Caco-2 (cell line): ENCODE measurements at places on chromosomes 7 and 10.

GRCh38 chr7:3206771-3207191 lies 94.3 kb upstream of the SDK1 start:
- DNase-seq, result no peak

DNA sequence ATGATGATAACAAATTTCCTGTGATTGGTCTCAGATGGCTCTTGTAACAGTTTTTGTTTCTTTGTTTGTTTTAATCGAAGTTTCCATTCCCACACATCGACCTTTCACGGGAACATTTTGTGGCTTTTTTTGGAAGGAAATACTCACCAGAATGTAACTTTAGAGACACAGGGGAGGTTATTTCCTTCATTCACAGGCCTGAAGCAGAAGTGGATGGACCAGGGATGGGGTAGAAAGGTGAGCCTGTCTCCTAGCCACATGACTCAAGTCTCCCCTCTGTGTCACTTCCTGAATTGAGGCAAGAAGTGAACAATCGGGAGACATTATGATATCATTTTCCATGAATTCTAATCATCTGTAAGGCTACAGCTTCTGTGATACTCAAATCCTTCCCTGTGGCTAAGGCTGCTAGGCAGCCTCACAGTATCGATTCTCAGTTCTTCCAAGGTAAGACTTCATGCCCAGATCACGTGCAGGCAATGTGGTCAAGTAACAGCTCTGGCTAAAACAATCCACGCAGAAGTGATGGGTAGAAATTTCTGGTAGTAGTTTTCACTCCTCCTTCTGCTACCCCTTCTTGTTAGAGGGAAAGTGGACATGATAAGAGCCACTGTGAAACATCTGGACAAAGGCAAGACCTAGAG lies 203.9 kb upstream of the NEBL start:
- no peak for DNase-seq

GRCh38 chr10:132723330-132723970 lies 62.5 kb downstream of the NKX6-2 start:
- no peak for DNase-seq

DNA sequence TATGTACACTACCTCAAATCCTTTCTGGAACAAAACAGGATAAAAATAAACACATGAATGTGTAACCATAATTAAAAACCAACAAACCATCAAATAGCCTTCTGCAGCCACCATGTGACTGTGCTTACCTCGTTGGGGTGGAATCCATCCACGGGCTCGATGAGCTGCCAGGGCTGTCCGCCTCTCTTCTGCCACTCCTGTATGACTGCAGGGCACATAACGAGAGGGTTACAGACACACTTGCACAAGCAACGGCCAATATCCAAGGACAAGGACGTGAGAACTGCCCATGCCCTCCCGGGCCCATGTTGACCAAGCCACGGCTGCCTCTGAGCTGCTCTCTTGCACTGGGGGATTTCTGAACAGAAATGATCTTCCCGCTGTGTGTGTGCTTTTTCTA lies 132.2 kb downstream of the ANLN start:
- DNase-seq, result no peak

DNA sequence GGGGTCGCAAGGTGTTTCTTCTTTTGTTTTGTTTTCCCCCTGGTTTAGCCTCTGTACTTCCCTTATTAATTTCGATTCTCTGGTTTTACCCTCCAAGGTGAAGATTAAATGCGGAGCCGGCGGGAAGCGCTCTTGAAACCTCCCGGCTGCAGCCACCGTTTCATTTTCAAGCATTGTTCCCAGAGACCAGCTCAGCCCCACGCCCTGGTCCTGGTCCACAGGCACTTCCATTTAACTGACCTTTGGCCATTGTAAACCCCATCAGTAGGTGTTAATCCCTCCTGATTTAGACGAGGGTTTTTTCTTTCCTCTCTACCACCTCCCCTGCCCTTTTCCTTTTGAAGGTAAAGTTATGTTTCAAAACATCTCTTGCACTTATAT lies 39.2 kb upstream of the ENO4 start:
- DNase-seq, result no peak

DNA sequence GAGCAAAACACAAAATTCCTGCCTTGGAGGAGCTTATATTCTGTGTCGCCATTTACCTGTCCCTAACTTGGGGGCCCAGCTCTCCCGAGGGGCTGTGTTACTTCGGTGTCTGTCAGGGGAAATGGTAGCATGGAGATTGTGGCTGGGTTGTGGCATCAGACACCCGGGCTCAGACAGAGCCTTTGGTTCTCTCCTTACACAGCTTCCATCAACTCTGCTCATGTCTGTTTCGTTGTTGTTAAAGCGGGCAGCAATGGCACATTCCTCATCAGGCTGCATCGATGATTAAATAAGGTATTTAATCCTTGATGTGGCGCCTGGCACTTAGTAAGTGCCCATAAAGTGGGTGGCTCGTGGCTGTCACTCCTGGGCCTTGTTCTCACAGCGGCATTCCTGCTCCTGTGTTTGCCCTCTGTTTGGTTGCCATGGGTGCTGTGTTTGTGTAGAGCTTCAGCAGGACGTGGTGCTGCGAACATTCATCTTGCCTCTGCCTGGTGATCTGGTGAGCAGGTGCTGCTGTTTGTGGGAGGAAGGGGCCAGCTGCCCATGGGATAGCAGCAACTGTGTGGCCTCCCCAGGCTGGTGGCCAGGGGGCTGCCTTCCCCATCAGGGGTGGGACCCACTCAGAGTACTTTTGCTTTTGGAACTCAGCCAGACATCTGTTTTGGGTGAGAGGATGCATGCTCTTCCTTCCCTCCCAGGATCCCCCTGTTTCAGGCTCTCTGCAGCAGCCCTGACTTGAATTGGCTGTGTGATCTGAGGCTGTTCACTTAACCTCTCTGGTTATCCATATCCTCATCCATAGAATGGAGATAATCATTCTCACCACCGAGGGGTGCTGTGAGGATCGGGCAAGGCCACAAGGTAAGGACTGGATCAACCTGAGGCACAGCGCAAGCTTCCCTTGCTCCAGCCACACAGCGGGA lies 207.2 kb upstream of the SVIL start:
- DNase-seq, result peak; percentile 79

DNA sequence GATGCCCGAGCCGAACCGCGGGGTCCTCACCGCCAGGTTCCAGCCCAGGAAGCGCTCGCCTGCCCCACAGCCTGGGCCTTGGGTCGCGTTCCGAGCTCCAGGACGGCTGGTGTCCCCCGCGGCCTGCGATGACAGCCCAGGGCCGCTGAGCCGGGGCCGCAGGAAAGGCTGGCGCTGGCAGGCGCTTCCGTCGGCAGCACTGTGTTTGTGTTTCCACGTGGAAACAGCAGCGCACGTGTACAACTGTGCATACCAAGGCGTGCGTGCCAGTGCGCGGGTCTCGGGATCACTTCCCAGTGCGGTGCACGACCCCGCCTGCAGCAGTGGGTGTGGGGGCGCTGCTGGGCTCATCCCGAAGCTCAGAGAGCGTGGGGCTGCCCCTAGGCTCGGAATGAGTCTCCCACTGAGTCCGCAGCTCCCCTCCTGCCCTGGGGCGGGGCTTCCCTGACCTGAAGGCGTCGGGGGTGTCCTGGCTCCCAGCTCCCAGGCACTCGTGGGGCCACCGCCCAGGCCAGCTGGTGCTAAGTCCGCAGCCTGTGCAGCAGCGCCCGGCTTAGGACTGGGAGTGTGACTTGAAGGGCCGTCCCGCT lies 17.2 kb downstream of the AP5Z1 start:
- no peak for DNase-seq

GRCh38 chr7:76291351-76292212 lies 10.9 kb upstream of the HSPB1 start:
- DNase-seq, result peak; percentile 93

DNA sequence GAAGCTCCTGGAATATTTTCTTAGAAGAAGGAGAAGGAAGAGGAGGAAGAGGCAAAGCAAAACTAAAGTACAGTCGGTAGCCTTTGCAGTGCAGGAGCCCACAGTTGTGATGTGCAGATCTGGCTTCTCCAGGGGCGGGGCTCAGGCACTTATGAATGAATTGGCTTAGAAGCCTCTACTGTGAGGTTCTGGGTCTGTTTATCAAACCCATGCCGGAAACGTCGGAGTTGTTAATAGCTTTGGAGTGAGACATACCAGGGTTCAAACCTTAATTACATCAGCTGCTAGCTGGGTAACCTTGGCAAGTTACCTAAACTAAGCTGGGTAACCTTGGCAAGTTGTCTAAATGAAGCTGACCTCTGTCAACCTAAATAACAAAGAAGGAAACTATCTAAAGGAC lies 89.3 kb upstream of the PITRM1 start:
- no peak for DNase-seq

GRCh38 chr10:70909326-70909935 lies 21.1 kb upstream of the PCBD1 start:
- peak; percentile 28 for DNase-seq

DNA sequence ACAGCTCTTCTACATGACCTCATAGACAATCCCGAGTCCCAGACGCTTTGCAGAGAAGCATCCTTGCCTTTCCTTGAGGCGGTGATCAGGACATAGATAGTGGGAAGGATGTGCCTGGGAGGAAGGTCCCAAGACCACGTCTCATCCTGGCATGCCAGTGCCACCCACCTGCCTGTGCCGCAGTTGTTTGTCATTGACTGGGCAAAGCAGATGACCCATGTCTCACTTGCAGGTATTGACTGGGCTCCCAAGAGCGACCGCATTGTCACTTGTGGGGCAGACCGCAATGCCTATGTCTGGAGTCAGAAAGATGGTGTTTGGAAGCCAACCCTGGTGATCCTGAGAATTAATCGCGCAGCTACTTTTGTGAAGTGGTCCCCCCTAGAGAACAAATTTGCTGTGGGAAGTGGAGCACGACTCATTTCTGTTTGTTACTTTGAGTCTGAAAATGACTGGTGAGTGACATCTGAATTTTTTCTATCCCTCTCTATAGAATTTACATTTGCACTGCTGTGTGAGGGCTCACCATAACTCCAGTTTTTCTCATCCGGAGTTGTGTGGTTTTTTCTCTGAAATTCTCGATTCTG lies 18.5 kb downstream of the ARPC1A start:
- DNase-seq, result no peak

- DNase-seq, result no peak
Observed at GRCh38 chr10:9228771-9229170, 1174.3 kb downstream of the GATA3 start.

- DNase-seq, result no peak
Observed at GRCh38 chr10:119342335-119342734, 135.0 kb downstream of the GRK5 start.

- DNase-seq, result peak; percentile 78
Observed at GRCh38 chr10:59181668-59182067, 5.2 kb downstream of the PHYHIPL start.

GRCh38 chr7:38374507-38374906 lies 101.1 kb upstream of the TARP start:
- no peak for DNase-seq

DNA sequence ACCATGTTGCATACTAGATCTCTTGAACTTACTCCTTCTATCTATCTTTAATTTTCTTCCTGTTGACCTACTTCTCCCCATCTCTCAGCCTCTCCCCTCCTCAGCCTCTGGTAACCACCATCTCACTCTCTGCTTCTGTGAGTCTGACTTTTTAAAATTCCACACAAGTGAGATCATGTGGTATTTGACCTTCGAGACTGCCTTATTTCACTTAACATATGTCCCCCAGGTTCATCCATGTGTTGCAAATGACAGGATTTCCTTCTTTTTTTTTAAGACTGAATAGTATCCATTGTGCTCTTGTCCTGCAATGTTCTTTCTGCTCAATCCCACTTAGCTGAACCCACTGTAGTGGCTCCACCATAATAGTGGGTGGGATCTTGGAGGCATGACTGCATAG lies 51.4 kb upstream of the DNAJC1 start:
- DNase-seq, result no peak

DNA sequence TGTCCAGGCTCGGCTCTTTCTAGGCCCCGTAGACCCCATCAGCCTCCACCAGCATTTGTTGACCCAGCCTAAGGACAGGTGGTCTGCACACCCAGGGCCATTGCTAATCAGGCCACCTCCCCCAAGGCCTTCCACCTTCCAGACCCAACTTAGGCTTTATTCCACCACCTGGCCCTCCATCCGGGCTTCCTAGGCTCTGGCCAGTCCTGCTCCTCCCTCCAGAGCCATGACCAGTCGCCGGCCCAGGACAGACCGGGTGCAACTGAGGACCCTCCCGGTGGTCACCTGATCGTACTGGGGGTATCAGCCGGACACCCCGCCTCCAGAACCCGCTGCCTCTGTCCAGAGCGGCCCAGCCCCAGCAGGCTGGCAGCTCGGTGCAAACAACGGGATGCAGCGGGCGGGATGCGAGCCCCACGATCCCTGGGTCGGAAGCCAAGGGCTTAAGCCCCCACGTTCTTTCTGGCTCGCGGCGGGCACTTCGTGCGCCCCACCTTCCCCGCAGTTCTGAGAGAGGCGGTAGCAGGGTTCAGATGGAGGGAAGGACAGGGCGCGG lies 545 bp downstream of the NACAD start:
- DNase-seq, result no peak

GRCh38 chr10:75464478-75465449 lies 33.3 kb downstream of the LRMDA start:
- no peak for DNase-seq

- DNase-seq, result no peak
Observed at GRCh38 chr7:33550979-33551378, 354.4 kb upstream of the BMPER start.

- no peak for DNase-seq
Observed at GRCh38 chr10:81995254-81995653, 120.3 kb downstream of the NRG3 start.

DNA sequence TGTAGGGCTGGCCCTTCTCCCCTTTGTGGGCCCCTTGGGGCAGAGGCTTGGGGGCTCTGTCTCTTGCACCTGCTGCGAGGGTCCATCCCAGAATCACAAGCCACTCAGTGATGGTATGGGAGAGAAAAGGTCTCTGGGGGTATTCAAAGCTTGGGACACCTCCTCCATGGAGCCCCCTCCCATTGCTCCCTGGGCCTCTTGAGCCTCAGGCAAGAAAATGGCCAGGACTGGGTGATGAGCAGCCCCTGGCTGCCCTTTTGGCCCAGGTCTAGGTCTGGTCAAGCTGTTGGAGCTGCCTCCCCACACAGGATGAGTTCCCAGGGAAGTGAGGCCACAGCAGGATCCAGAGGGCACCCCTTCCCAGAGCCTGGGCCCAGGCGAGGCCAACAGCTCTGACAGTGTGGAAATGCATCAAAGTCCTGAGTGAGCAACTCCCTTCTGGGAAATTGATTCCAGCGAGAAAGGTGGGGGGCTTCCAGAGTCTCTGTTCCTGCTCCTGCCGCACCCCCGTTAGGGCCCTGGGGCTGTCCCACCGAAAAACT lies 3.4 kb upstream of the MYL7 start:
- peak; percentile 33 for DNase-seq

GRCh38 chr10:103447187-103447586 lies 5.0 kb downstream of the CALHM2 start:
- no peak for DNase-seq
